ENCODE measurements at places on chromosomes 5 and 9.

GRCh38 chr5:60698336-60698735 lies 1.6 kb downstream of the DEPDC1B start:
- no peak for DNase-seq

DNA sequence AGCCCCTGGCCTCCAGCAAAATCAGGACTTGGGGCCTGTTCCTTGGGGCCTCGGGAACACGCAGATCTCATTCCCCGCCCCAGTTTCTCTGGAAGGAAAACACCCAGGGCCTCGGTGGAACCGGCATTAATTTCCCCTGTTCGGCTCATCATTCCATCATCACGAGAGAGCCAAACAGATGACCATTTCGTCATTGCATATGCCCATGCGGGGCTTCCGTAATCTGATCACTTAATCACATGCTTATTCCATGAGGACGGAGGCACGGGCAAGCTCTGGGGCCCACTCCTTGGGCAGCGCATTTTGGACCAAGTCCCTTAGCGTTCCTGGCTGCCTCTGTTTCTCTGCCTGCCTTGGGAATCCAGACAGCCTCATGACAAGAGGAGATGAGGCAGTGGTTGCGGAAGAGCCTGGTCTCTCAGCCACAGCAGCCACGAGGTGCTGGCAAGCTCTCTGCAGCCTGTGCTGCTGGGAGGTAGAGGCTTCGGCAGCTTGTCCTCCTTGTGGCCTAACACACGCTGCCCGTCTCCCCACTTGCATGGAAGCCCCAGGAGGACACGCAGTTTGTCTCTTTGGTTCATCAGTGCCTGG lies 65.0 kb upstream of the IER5L start:
- DNase-seq: no peak

- DNase-seq: no peak
These were observed 112.8 kb upstream of the PRSS3 start for GRCh38 chr9:33682551-33682950.

GRCh38 chr5:72426019-72426418 lies 81.2 kb downstream of the ZNF366 start:
- no peak for DNase-seq

GRCh38 chr9:136670576-136671253 lies 8.0 kb downstream of the EGFL7 start:
- DNase-seq: no peak

GRCh38 chr5:162800301-162800700 lies 637.1 kb upstream of the CCNG1 start:
- no peak for DNase-seq

DNA sequence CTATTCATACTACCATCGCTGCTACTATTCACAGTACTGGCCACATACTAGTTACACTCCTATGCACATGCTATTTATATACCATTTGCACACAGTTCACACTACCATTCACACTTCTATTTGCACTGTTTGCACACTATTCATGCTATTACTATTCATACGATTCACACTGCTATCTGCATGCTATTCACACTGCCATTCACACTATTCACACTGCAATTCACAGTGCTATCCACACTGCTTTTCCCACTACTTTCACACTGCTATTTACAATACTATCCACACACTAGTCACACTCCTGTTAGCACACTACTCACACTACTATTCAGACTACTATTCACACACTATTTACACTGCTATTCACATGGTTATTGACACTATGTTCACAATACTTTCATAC lies 39.4 kb upstream of the TCF7 start:
- DNase-seq: no peak

- DNase-seq: no peak
These were observed 57.0 kb upstream of the GRAMD2B start for GRCh38 chr5:126366199-126366560.

GRCh38 chr9:22332202-22332601 lies 114.4 kb upstream of the DMRTA1 start:
- DNase-seq: no peak

- no peak for DNase-seq
These were observed 75.3 kb upstream of the COL5A1 start for GRCh38 chr9:134566196-134566847.

- no peak for DNase-seq
These were observed 497.9 kb downstream of the ARHGEF28 start for GRCh38 chr5:74123929-74124328.

DNA sequence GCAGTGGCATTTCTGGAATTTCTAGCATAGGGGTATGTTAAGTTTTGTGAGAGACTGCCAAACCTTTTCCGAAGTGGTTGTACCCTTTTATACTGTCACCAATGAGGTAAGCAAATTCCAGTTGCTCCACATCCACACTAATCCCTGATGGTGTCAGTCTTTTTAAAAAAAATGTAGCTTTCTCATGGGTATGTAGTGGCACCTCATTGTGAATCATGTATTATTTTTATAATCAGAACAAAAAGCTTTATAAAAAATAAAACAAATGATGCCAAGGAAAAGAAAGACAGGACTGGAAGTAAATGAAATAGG lies 93.4 kb upstream of the CLINT1 start:
- DNase-seq: no peak

- no peak for DNase-seq
These were observed 224.8 kb downstream of the FAM114A2 start for GRCh38 chr5:153813901-153814300.

GRCh38 chr5:120749737-120750136 lies 285.6 kb downstream of the PRR16 start:
- DNase-seq: no peak

DNA sequence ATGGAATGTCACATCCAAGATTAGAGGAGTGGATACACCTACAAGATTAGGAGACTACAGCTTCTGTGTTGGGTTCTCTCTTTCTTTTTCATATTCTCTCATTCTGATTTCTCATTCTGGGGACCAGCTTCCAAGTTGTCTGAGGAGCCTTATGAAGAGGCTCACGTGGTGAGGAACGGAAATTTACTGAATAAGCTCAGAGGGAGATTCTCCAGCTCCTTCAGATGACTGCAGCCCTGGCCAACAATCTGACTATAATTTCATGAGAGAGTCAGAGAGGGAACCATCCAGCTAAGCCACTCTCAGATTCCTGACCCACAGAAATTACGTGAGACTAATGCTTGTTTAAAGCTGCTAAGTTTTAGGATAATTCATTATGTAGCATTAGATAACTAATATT lies 27.1 kb upstream of the TENT2 start:
- no peak for DNase-seq

- no peak for DNase-seq
These were observed 13.2 kb downstream of the REEP5 start for GRCh38 chr5:112908854-112909253.

GRCh38 chr9:92640398-92641091 lies 29.4 kb downstream of the IPPK start:
- DNase-seq: no peak

- no peak for DNase-seq
These were observed 163.5 kb downstream of the SEMA6A start for GRCh38 chr5:116411101-116411571.

DNA sequence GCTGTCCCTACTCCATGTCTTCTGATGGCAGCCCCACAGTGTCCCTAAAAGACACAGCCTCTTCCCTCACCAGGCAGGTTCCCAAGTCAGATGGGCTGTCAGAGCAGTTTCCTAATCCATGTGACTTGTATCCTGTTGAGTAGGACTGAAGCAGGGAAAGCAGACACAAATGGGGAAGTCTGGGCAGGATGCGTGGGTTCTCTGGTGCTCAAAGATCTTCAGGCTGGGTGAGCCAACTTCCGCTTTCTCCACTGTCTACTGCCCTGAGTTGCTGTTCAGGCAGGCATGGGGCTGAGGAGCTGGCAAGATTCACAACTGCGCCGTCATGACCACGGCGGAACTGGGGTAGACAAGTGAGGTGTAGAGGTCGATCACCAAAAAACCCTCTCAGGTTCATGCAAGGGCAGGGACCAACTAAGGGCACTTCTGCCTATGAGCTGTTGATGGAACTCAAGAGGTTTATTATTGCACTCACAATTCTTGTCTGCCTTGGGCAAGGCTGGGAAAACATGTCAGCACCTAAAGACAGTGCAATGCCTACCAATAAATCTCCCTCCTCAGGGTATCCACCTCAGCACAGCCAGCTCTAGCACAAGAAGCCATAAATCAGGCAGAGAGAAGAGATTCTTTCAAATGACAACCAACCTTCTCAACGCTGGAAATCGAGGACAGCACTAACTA lies 83.4 kb downstream of the RAPGEF1 start:
- DNase-seq: peak; percentile 76

GRCh38 chr9:89845862-89846261 lies 241.1 kb downstream of the GADD45G start:
- no peak for DNase-seq

- DNase-seq: no peak
These were observed 12.8 kb upstream of the LCP2 start for GRCh38 chr5:170310256-170310926.

- DNase-seq: no peak
These were observed 273.2 kb downstream of the SMARCA2 start for GRCh38 chr9:2288309-2288708.

- no peak for DNase-seq
These were observed 88.3 kb downstream of the GIN1 start for GRCh38 chr5:103031607-103032006.

GRCh38 chr5:116420540-116420939 lies 154.1 kb downstream of the SEMA6A start:
- DNase-seq: no peak

GRCh38 chr9:109780453-109781033 lies 545 bp downstream of the PALM2AKAP2 start:
- no peak for DNase-seq

DNA sequence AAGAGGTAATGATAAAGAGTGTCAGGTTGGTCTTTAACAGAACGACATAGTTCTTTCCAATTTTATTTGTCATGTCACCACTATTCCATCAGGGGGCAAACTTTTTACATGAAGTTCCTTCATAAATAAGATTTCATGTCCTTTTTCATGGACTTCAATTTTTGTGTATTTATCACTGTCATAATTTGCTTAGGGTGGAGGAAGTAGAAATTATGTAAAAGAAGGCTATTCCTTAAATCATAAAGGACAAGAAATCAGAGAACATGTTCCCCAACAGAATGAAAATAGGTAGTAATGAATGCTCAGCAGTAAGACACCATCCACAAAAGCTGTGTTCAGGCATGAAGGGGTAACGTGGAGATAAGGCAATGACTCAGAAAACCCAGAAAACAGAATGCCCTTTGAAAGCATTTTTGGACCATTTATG lies 72.7 kb downstream of the ZFAND5 start:
- DNase-seq: no peak
